ENCODE measurements at places on chromosomes 16 and 17.

GRCh38 chr16:65481956-65482355 is 360.1 kb upstream of the CDH11 start:
- no peak for DNase-seq

- DNase-seq: peak; percentile 33
Measured at GRCh38 chr17:73750975-73751374, 106.7 kb upstream of the SDK2 start.

GRCh38 chr17:61496957-61497653 is 44.9 kb downstream of the TBX4 start:
- no peak for DNase-seq

DNA sequence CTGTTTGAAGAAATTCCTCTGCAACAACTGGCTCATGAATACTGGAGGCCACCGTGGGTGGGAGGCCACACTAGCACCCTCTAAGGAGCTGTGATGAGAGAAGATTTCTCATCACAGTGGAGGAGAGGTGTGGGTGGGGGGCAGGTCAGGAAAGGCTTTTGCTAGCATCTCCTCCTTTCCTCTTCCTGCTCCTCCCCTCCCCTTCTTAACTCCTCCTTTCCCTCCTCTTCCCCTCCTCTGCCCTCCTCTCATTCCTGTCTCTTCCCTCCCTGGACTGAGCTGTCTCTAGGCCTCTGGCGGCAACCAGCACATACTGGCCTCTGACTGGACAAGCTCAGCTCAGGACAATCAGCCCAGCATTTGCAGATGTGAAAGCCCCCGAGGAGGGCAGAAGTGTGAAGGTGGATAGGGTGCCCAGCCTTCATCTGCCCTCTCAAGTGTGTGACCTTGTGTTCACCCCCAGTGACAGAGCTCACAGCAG is 19.0 kb upstream of the LHX1 start:
- no peak for DNase-seq

- no peak for DNase-seq
Measured at GRCh38 chr17:61731330-61731729, 132.0 kb downstream of the BRIP1 start.

DNA sequence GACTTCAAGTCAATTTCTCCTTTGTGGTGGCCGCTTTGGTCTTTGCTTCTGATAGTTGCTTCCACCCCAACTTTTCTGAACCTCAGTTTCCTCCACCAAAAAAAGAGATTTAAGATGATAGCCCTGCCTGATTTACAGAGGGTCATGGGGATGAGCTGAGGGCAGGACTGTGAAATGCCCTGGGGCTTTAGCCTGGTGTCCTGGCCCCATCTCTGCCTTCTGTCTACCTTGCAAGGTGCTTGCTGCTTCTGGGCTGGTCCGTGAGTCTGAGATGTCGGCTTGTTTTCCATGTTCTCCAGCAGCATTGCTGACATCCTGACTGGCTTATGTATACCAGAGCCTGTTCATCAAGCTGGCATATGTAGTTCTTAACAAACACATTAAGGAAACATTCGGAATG is 191.9 kb upstream of the MPHOSPH6 start:
- DNase-seq: no peak
